ENCODE measurements at places on chromosomes 11 and 22. TPM values are rescaled to one million over a fixed set of nuclear protein-coding genes. Genes with fewer than 3 reads are reported as not detected.
A peak's percentile ranks its signal among the peaks of the same experiment; 100 is the strongest.

The PRODH gene
- 0.55 TPM for total RNA-seq

The H19 gene
- total RNA-seq = 11.1 TPM

The C11orf58 gene
- 152 TPM for total RNA-seq

The POTEH gene
- 0.40 TPM for total RNA-seq

DNA sequence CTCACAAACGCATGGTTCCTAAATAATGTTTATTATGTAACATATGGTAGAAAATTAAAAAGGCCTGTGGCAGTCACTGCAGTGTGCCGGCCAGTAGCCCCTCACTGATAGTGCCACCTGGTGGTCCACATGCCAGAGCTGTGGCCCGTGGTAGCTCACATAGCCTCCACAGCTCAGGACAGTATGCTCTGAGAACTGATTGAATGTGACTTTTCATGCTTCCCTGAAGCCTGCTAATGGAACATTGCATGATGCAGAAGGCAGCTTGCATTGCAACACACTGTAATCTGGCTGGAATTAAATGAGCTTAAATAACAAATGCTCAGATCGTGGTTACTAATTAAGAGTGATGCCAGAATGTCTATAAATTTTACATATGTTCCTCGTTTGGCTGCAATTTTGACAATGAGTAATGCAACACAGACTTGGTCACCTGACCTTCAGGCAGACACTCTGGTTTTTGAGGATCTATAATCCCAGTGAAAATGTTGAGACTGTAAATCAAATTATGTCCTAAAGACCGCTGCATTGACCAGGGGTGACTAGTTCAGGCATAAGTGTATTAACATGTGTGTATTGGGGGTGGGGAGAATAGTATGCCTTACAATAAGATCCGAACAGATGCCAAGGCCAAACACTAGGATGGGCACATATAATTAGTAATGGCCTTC, 566.4 kb downstream of the METTL15 start:
- peak; percentile 39 for DNase-seq

DNA sequence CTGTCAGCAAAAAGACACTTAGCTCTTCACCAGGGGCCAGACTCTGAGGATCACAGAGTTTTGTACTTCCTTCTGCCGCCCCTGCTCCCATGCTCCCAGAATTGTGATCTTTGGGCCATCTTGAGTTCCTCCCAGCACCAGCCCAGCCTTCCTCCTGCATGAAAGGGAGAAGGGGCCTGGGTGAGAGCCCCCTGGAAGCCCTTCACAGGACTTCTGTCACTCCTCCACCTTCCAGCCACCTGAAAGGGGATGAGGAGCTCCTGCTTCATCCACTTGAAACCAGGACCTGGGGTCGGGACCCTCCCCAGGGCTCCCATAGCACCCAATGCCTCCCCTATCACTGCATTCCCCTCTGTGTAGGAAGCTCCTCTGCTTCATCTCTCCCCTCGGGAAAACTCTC, 174.2 kb downstream of the BUD13 start:
- no peak for DNase-seq

- no peak for DNase-seq
These were observed 159.1 kb upstream of the HSD17B12 start for GRCh38 chr11:43521471-43521870.

DNA sequence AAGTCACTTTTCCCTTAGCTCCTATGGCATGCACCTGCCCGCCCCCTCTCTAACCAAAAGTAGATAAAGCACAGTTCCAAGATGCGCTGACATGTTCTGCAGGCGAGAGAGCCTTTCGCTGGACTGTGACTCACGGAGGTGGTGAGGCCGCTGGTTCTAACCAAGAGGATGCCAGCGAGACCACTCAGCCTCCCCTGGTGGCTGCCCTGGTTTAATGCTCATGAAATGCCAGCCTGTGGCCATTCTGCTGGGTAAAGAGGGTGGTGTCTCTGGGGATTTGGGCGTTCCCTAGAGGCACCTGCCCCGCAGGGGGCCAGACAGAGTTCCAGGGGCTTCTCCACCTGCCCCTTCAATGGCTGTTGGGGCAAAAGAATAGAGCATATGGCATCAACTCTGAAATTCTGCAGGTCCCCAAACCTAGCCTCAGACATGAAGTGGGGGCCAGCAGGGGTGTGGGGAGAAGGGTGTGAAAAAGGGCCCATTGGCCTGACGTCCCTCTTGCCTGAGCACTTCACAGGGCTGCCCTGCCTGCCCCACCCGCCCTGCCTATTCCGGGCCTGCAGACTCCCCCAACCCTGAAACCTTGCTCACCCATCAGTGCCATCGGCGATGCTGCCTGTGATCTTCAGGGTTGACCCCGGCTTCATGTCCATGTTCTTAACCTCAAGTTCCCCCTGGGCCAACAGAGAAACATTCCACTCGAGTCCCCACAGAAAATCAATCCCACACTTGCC, 8.5 kb downstream of the LGALS2 start:
- peak; percentile 59 for DNase-seq

DNA sequence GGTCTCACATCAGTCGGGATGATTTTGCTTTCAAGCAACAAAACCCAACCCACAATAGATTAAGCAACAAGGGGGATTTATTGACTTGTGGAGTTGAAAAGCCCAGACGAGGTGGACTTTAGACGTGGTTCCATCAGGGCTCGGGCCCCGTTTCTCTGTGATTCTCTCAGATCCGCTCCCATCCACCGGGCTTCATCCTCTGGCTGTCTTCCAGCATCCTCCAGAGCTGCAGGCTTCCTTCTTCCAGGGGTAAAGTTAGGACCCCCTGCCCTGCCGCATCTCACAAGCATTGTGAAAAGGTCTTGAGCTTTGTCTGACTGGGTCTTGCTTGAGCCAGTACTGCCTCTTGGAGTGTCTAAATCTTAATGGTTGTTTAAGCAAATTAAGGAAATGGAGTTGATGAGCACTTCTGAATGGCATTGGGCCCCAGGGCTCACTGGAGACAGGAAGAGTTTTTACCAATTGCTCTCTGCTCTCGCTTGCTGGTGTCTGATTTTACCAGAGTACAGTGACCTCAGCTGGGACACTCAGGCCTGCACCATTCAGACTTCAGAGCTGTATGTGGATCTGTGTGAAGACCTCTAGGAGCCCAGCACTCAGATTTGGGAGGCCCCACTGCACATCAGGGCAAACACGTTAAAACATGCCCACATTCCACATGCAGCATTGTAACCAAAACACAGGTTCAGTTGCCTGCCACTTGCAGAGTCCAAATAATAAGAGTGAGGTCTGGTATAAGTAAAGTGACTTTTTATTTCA, 13.5 kb upstream of the FTH1 start:
- DNase-seq = no peak

DNA sequence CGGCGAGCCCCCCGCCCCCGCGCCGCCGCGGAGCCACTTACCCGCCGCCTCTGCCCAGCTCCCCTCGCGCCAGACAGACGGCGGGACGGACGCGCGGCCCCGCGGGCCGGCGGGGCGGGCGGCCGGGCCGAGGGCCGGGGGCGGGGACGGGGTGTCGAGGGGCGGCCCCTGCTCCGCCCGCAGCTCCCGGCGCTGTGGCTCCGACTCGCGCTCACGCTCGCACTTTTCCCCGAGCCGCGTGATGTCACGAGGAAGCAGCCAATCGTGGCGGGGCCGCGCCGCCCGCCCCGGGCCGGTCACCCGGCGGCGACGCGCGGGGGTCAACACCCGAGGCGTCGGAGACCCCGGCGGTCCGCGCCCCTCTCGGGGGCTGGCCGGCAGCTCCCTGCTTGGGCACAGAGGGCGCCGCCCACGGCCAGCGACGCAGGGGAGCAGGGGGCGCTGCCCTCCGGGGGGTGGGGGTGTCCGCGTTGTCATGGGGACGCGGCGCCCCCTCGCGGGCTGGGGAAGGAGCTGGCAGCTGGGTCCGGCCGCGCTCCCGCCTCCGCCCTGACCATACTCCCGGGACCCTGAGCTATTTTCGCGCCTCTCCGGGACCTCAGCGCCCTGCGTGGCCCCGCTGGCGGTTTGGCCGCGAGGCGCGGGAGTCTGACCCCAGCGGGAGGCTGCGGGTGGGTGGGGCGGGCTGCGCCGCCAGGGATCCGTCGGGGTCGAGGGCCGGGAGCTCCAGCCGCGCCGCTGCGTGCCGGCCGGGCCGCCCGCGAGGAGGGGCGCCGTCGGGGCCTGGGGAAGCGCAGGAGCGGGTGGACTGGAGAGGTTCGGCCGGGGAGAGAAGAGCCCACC, at the start of gene CHRM4:
Gene CHRM4 (minus strand): TSS at position 199 of the 843 bp plus-strand sequence. CDS start 5,219 bp downstream, outside the sequence.
- peak; percentile 59 for DNase-seq

DNA sequence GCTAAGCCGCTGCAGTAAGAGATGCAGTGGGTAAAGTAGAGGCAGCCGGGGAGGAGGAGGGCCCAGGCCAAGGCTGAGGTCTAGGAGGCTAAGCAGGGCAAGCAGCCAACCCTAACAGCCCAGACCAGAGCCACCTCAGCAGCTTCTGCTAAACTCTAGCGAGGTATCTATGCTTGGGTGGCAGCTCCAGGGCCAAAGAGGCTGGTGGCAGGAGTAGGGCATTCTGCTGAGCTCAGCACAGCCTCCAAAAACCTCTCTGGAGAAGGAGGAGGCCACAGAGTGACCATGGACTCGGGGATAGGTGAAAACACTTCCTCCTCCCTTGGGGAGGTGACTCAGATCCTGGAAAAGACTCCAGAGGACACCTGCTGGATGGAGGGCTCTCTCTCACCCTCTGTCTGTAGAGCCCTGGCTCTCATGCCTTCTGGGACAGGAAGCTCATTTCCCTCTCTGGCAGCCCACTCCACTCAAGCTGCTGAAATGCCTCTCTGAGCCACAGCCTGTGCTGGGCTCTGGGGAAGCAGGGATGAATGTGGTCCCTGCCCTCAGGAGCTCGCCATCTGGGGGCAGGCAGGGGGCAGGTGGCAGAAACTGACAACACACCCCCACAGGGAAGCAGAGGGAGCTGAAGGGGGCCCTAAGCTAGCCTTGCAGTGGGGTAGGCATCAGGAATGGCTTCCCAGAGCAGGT, 16.5 kb upstream of the TPBGL start:
- DNase-seq = peak; percentile 29

GRCh38 chr11:2091786-2092463, 47.3 kb downstream of the IGF2 start:
- DNase-seq = no peak

DNA sequence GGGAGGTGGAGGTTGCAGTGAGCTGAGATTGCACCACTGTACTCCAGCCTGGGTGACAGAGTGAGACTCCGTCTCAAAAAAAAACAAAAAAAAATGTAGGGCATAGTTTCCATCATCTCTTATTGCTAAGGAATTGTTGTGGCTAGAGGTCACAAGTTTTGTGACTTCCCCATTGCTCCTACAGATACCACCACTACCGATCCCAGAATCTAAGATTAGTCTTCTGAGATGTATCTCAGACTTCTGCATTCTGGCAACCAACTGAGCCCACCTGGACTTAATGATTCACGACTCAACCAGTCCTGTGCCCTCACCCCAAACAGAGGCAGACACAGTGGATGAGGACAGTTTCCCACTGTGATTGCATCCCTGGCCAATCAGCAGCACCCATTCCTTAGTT, 148.9 kb downstream of the NECTIN1 start:
- DNase-seq = no peak

GRCh38 chr22:29650370-29650769, 46.9 kb downstream of the NF2 start:
- no peak for DNase-seq

DNA sequence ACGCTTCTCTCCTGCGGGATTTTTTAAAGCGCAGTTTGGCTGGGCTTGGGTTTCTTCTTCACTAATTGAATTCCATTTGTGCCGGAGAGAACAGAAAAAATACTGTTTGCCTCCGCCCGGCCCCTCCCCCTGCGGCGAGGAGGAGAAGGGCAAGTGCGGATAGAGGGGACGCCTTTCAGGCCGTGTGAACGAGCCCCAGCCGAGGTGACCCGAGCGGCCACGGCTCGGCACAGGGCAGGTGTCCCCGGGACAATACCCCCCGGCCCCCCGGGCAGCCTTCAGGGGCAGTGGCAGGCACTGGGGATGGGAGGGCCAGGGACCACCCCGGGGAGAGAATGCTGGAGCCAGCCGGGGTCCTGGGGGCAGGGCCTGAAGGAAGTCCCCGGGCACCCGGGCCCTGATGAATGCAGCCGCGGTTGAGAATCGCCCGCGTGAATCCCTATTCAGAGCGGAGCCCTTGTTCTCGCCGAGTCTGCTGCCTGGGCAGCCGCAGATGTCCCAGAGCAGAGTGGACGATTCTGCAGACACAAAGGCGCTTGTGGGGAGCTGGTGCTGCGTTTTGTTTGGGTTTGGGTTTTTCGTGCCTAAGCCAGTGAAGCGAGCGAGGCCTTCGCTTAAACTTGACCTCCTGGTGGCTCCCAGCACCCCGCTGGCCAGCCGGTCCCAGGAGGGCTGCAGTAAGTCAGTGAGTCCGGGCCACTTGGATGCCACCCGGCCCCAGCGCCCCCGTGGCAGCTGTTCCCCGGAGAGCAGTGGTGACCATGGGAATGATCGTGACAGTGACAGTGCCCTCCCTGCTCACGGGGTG, 96.0 kb downstream of the WNT7B start:
- DNase-seq = no peak

DNA sequence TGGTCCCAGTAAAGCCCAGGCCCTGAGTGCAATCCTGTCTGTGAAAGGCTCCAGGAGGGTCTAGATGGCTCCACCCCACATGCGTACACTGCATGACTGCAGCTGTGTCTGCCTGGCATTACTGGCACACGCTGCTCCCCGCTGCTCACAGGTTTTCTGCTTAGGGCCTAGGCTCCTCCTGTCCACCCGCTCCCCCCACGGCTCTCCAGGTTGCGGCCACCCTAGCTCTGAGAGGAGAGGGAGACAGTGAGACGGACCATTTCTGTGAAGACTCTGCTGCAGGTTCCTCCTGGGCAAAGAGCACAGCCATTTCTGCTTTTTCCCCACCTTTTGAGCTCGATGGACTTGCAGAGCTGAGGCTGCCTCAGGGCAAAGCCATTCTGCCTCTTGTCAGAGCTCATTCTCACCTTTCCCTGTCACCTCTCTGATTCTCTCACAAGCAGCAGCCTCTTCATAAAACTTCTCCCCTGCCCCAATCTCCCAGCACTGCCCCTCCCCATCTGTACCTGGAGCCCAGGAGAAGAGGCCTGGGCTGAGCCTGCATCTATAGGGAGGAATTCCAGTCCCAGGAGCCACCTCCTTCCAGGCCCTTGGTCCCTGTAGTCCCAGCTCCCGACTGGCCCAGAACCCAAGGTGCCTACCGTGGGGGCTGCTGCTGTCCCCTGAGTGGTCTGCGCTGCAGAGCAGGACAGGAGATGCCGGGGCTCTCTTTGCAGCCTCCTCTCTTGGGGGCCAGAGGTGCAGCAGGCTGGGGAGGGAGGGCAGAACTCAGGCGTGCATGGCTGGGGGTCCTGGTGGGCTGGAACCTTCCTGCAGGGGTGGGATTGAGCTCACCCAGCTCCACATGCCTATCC, 433.7 kb upstream of the B3GAT1 start:
- no peak for DNase-seq

DNA sequence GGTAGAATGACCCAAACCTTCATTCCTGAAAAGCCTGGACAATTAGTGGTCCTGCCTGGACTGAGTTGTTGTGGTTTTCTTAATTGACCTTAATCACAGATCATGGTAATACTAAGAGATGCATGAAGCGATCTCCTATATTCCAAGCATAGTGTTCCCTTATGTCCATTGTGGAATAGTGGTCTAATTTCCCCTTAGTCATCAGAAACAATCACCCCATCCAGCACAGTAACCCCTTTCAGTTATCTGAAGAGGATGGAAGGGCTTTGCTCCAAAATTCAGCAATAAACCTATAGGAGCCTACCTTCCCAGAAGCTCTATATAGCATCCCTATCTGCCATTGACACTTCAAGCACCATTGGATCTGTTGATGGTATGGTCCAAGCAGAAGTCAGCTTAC, 6.8 kb upstream of the MS4A5 start:
- DNase-seq = no peak

GRCh38 chr11:76090174-76090573, 116.1 kb downstream of the WNT11 start:
- no peak for DNase-seq

Data from SK-MEL-5 (cell line).